ENCODE measurements at places on chromosomes 16 and 17.

GRCh38 chr17:17346428-17347233, 43.5 kb downstream of the NT5M start:
- no peak for DNase-seq

DNA sequence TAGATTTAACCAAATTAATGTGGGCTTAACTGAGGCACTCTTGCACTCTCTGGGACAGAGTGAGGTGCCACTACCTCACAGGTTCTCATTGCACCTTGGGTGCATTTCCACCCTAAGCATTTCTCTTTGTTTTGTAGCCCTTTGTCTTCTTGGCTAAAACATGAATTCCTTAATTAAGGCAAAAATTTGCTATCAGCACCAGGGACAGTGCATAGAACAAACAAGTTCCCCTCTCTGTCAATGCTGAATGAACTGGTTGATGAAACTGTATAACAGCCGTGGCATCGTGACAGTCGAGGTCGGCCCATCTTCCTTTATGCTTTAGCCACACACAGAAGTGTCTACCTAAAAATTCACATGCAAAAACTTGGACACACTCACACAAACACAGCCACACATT, 74.8 kb downstream of the HS3ST2 start:
- DNase-seq = no peak

DNA sequence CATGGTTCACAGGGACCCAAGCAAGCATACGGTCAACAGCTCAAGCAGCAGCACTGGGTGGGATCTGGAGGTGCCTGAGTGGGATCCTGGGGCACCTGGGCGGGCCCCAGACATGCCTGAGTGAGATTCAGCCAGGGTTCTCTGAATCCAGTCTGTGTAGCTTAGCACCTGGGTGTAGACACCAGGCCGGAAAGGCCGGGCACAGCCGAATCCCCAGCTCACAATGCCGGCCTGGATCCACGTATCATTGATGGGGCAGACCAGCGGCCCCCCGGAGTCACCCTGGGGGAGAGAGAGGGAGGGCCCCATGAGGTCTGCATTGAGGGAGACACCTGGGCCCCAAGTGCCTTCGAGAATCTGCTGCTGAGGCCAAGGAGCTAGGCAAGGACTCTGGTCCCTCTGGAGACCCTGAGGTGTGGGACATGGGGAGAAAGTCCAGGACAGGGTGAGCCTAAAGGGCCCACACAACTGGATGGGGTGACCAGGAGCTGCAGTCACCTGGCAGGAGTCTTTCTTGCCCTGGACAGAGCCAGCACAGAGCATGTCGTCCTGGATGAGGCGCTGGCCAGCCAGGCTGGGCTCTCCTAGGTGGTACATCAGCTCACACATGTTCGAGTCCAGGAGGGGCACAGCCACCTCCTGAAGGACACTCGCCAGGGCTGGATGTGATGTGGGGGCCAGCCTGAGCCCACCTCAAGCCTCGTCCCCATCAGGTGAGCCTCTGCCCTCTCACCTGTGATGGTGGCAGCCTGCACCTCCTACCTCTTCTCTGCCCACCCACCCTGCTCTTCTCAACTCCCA, 9.7 kb downstream of the ZG16B start:
- DNase-seq = no peak

GRCh38 chr16:67017421-67017750, 11.6 kb upstream of the CBFB start:
- DNase-seq = no peak

DNA sequence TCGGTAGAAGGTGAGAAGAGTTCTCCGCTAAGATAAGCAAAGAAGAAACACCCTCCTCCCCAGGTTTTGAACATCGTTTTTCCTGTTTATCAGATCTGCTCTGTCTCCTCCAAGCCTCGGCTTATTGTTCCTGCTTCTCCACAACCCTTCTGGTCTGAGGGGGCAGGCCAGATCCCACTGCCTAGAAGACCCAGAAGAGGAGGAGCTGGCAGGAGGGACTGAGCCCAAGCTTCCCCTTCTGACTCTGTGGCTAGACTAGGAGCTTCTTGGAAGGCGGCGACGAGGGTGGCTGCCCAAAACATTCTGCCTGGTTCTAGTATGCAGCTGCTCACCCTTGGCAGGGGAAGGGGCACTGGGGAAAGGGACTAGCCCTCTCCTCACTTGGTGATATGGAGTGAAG, 5.2 kb upstream of the HOXB5 start:
- DNase-seq = no peak

- DNase-seq = no peak
These were observed 1.9 kb upstream of the MLLT6 start for GRCh38 chr17:38702916-38703741.

- no peak for DNase-seq
These were observed at the start of gene SREBF1 for GRCh38 chr17:17836818-17837379. SREBF1 (minus strand) TSS chr17:17836986; CDS start chr17:17836817, 169 bp downstream.

DNA sequence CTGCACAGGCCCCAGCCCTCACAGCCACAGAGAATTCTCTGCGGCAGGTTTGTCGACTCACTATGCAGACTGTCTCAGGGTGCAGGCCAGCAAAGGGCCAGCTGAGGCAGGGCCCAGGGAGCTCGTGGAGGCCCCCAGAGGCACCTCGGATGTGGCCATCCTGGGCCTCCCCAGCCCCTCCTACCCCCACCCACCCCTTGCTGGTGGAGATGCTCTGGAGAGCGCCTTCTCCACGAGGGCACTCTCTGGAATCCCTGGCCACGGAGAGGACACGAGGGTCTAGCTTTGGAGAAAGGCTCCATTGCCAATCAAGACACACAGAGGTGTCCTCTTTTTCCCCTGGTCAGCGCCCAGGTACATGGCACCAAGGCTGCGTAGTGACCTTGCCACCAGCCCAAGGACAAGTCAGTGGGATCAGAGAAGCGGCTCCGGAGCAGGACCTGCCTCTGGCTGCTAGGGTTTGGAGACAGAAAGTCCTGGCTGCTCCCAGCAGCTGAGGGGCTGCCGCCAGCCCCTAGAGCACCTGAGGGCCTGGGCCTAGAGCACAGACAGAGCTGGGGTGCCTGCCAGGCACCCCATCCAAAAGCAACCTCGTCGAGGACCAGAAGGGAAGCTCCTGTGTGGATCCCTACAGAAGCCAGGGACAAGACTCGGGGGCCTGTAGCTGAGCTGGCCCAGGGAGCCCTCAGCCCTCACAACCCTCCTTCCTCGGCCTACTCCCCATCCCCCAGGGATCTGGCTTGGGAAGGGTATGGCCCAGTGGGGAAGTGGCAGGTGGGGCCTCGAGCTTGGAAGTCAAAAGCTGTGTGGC, 18.7 kb downstream of the ARL2BP start:
- no peak for DNase-seq

- peak; percentile 33 for DNase-seq
These were observed 1.9 kb downstream of the PHF12 start for GRCh38 chr17:28949185-28950016.

- DNase-seq = peak; percentile 37
These were observed 3.6 kb downstream of the PNMT start for GRCh38 chr17:39671651-39672521.

DNA sequence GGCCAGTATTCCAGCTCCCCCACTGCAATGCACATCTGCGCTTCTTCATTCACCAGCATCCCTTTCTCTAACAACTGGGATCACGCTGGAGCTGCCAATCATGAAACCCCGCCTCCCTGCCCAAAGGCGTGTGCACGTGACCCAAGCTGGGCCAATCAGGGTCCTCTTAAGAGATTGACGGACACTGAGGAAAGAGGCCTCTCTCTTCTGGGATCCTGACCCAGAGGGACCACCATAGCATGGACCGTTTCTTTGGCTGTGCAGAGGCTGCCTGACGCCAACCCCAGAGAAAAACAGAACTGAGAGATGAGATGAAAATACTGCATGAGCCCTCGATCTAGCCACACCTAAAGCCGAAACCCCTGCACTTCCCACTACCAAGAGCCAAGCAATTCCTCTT, 32.0 kb downstream of the COTL1 start:
- no peak for DNase-seq

DNA sequence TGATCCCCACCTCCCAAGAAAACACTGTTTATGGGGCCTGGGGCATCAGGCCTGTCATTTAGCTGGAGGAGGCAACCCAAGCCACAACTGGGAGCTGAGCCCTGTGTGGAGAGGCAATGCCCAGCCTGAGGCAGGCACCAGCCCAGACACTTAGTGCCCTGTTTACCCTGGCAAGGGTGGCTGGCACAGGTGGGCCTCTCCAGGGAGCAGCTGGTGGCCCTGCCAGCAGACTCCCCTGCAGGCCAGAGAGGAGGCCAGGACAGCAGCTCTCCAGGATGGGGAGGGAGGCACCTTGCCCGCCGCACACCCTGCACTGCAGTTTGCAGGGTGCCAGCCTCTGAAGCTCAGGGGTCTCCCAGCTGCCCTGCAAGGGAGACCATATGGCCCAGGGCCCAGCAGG, 9.1 kb upstream of the TMEM92 start:
- DNase-seq = no peak

All from fibroblast of mammary gland (primary cell).